BJ (cell line): ENCODE measurements at places on chromosomes 3 and 15.

DNA sequence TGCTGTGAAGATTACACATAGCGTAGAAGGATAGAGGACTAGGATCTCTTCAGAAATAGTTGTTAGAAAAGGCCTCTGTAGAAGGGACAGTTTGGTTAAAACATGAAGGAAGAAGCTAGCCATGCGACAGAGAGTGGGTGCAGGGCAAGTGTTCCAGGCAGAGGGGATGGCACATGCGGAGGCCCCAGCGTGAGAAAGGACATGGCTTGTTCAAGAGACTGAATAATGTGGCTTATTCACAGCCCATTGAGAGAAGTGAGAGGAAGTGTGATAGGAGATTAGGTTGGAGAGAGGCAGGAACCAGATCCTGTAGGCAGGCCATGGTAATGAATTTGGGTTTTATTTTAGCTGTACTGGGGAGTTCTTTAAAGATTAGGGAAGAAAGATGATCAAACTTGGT lies 56.4 kb downstream of the NEO1 start:
- DNase-seq: no peak

DNA sequence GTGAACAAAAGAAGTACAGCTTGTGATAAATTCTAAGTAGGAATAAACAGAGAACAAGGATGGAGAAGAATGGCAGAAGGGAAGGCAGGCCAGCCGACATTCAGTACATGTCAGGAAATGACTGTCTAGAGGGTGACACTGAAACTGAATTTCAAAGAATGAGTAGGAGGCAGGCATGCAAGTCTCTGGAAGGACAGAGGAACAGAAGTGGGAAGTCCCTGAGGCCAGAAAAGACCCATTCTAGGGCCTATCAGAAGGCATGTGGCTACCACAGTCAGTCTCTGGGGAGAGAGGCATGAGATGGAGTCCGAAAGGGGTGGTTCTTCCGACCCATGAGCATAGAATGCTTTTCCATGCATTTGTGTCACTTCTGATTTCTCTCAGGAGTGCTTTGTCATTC lies 243.5 kb upstream of the UBE2E2 start:
- no peak for DNase-seq

DNA sequence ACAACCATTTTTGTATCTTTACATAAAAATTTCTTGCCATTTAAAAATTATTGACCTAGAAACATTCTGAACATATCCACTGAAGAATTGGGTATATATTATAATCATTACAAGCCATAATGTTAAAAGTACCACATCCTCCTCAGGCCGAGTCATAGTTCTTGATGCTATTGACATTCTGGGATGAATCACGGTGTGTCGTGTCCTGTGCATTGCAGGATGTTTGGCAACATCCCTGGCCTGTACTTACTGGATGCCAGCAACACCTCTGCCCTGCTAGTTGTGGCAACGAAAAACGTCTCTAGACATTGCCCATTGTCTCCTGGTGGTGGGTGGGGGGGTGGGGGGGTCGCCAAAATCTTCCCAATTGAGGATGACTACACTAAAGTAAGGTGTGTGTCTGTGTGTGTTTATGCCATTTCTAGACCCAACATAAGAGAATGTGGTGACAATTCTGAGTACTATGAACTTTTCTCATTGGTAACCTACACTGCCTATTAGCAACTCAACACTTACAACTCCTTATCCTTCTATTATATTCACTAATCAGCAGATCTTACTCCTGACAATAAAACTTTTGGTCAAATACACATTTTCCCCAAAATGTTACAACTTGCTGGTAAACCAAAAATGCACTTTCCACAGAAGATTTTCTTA lies 471.6 kb downstream of the FOXP1 start:
- no peak for DNase-seq

GRCh38 chr15:88661041-88661700 lies 22.4 kb downstream of the ISG20 start:
- no peak for DNase-seq

GRCh38 chr3:16670191-16670590 lies 65.0 kb upstream of the DAZL start:
- DNase-seq: no peak

GRCh38 chr15:71125831-71126450 lies 10.7 kb downstream of the THSD4 start:
- DNase-seq: no peak

- peak; percentile 88 for DNase-seq
Observed at GRCh38 chr3:36496684-36497633, 116.7 kb downstream of the STAC start.
